ENCODE measurements at places on chromosomes 6 and 20. TPM values are rescaled to one million over a fixed set of nuclear protein-coding genes. Genes with fewer than 3 reads are reported as not detected.

DNA sequence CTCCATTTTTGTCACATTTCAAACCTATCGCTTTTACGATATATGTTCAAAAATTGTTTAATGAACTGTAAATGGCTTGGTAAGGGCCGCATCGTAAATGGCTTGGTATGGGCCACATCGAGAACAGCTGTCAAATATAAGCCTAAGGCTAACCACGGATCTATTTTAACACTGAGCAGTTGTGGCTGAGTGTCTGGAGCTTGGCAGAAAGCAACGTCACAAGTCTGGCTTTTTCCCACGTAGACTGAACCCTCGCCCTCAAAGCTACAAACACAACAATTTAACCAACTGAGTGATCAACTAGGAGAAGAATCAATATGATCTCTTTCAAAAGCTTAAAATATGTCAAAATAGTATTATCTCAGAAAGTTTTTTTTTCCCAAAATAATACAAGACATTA is 71.4 kb upstream of the PRSS16 start:
- H3K4me1 ChIP-seq, result peaks cover 19% of the 10 kb centered on the region
- H3K4me3 ChIP-seq, result peak overlapping the region; percentile 94
- H3K27ac ChIP-seq, result peak overlapping the region; percentile 100
- H3K27me3 ChIP-seq, result peaks cover 13% of the 10 kb centered on the region
- no peak for DNase-seq

- DNase-seq, result no peak
- H3K27ac ChIP-seq, result no peak overlapping the region
- H3K4me1 ChIP-seq, result no peaks in the 10 kb centered on the region
Measured at GRCh38 chr6:23200946-23201345, 631.6 kb downstream of the HDGFL1 start.

GRCh38 chr6:31792761-31793171 is 2.8 kb downstream of the VARS1 start:
- H3K4me1 ChIP-seq, result peaks cover 53% of the 10 kb centered on the region
- peak; percentile 37 for DNase-seq
- H3K36me3 ChIP-seq, result peaks cover 9% of the 10 kb centered on the region
- H3K27me3 ChIP-seq, result no peaks in the 10 kb centered on the region
- peak overlapping the region; percentile 93 for H3K4me3 ChIP-seq
- peak overlapping the region; percentile 93 for H3K27ac ChIP-seq

Gene SIRPA
- 0.22 TPM for total RNA-seq

- H3K27me3 ChIP-seq, result no peaks in the 10 kb centered on the region
- H3K4me1 ChIP-seq, result peaks cover under 1% of the 10 kb centered on the region
- peaks cover 22% of the 10 kb centered on the region for H3K36me3 ChIP-seq
- no peak overlapping the region for H3K4me3 ChIP-seq
Measured at GRCh38 chr6:26420688-26421171, 18.7 kb downstream of the BTN3A1 start.

DNA sequence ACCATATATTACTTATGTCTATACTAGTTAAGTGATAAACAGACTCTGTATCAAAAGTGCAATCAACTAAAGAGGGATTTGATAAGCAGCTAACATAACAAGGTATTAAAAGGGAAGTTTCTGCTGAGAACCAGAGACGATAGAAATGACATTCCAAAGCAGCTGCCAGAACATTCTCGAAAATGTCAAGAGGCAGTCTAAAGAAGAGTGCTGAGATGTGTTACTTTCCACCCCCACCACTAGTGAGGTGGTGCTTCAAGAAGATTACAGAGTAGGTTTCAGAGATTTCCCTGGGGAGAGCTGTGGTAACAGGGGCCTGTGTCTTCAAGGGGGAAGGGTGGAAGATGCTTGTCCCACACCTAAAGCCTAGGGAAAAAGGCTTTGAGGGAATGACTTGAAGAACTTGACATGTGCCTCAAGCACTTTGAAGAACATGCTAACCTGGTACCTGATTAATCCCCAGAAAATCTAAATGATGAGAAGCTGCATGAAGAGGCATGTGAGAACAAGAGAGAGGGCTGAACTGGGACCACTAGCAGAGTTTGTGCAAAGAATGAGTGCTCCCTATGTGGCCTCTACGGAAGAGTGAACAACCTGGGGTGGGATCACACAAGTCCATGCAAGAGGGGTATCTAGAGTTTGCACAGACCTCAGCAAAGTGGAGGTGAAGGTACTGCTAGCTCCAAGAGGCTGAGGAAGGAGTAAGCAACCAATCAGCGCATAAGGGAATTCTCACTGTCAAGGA is 5.0 kb downstream of the FAM184A start:
- DNase-seq, result no peak
- H3K4me1 ChIP-seq, result peaks cover 47% of the 10 kb centered on the region
- no peak overlapping the region for H3K27ac ChIP-seq
- H3K4me3 ChIP-seq, result peak overlapping the region; percentile 6
- H3K27me3 ChIP-seq, result no peaks in the 10 kb centered on the region

Gene FAM83C
- not detected for total RNA-seq

- DNase-seq, result no peak
- H3K27ac ChIP-seq, result no peak overlapping the region
Measured at GRCh38 chr6:52015953-52016352, 71.5 kb downstream of the PKHD1 start.

Gene VTA1
- total RNA-seq, result 37.4 TPM

Gene TMC2
- total RNA-seq, result not detected

GRCh38 chr20:2752567-2753460 is 47.6 kb downstream of the CPXM1 start:
- H3K27ac ChIP-seq, result no peak overlapping the region
- peak overlapping the region; percentile 91 for H3K4me3 ChIP-seq
- H3K27me3 ChIP-seq, result peaks cover 47% of the 10 kb centered on the region
- peak; percentile 62 for DNase-seq
- H3K36me3 ChIP-seq, result no peaks in the 10 kb centered on the region

GRCh38 chr6:79062708-79063107 is 15.3 kb downstream of the PHIP start:
- DNase-seq, result no peak
- H3K36me3 ChIP-seq, result peaks cover 13% of the 10 kb centered on the region
- no peak overlapping the region for H3K27ac ChIP-seq
- H3K27me3 ChIP-seq, result no peaks in the 10 kb centered on the region

Gene BAG2
- 5.5 TPM for total RNA-seq

Gene FAM217A
- total RNA-seq, result not detected

Gene TBXT
- not detected for total RNA-seq

GRCh38 chr6:26545627-26546026 is 7.5 kb downstream of the HMGN4 start:
- no peaks in the 10 kb centered on the region for H3K27me3 ChIP-seq
- H3K27ac ChIP-seq, result no peak overlapping the region
- H3K4me1 ChIP-seq, result peaks cover 29% of the 10 kb centered on the region
- no peak for DNase-seq

DNA sequence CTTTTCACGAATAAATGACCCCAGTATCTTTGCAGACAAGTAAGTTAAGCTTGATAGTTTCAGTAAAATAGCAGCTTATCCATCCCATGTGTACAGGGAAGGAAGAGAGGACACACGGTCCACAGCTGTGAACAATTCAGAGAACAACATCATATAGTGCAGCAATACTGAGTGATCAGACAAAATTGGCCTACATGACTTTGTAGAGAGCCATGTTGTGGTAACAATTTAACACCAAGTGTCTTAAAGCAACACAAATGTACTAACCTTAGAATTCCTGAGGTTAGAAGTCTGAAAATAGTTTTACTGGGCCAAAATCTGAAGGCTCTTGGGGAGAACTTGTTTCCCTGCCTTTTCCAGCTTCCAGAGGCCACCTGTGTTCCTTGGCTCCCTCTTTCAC is 12.5 kb downstream of the FAM184A start:
- H3K27me3 ChIP-seq, result no peaks in the 10 kb centered on the region
- no peak overlapping the region for H3K4me3 ChIP-seq
- H3K27ac ChIP-seq, result no peak overlapping the region
- no peaks in the 10 kb centered on the region for H3K36me3 ChIP-seq

Gene TMEM170B
- 1.6 TPM for total RNA-seq

Gene SCRT2
- total RNA-seq, result not detected

Gene PTGIS
- 6.3 TPM for total RNA-seq

GRCh38 chr6:47126647-47127391 is 84.7 kb upstream of the ADGRF1 start:
- DNase-seq, result no peak
- peaks cover 8% of the 10 kb centered on the region for H3K27me3 ChIP-seq
- H3K27ac ChIP-seq, result no peak overlapping the region
- H3K4me1 ChIP-seq, result no peaks in the 10 kb centered on the region
- H3K4me3 ChIP-seq, result no peak overlapping the region
- H3K36me3 ChIP-seq, result no peaks in the 10 kb centered on the region

Gene SLC22A7
- not detected for total RNA-seq

DNA sequence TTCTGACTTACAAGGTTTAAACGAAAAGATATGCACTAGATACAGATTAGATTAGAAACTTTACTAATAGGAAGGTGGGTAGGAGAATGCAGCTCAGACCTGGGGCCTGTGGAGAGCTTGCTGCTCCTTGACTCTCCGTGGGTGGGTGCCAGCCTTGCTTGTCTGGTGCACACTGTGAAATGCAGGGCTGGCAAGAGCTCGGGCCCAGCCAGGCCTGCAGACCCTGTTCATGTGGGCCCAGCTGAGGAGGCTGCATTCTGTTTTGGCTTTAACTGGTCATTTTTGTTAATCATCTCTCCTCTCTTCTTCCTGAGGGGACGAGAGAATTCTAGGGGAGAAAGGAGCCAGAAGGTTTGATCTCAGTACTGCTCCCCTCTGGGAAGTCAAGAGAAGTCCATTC is 325.4 kb downstream of the QKI start:
- no peak overlapping the region for H3K4me3 ChIP-seq
- H3K36me3 ChIP-seq, result no peaks in the 10 kb centered on the region

Gene KHDC1
- total RNA-seq, result 3.4 TPM

Gene OPRM1
- total RNA-seq, result not detected

Gene PACRG
- total RNA-seq, result not detected

GRCh38 chr6:134849920-134850447 is 99.9 kb downstream of the ALDH8A1 start:
- no peak overlapping the region for H3K4me3 ChIP-seq
- H3K27ac ChIP-seq, result no peak overlapping the region
- no peak for DNase-seq
- no peaks in the 10 kb centered on the region for H3K4me1 ChIP-seq

DNA sequence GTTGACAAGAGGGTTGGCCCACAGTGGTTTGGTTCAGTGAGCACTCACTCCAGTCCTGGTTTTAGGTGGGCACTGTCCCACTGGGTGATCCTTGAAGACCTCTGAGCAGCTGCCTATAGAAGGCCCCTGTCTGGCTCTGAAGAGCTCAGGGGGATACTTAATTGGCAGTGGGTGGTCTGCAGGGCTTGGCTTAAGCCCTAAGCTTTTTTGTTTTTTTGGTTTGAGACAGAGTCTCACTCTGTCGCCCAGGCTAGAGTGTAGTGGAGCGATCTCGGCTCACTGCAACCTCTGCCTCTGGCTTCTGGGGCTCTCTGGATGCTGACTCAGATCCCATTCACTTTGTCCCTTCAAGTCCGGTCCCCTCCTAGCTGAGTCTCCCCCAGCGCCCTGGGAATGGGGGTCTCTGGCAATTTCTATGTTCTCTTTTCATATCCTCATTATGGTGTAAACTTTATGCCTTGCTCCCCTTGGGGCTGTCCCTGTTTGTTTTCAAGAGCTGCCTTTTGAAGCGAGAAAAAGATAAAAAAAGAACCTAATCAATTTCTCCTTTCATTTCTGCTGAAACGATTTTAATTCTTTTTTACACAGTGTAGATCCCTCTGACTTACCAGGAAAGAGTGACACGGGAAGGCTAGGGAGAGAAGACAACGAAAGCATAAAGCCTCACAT is 12.2 kb upstream of the KCNG1 start:
- DNase-seq, result no peak
- no peak overlapping the region for H3K27ac ChIP-seq
- peaks cover 9% of the 10 kb centered on the region for H3K36me3 ChIP-seq
- peaks cover 24% of the 10 kb centered on the region for H3K4me1 ChIP-seq
